ENCODE measurements at places on chromosomes 7 and 10.
A peak's percentile ranks its signal among the peaks of the same experiment; 100 is the strongest.

DNA sequence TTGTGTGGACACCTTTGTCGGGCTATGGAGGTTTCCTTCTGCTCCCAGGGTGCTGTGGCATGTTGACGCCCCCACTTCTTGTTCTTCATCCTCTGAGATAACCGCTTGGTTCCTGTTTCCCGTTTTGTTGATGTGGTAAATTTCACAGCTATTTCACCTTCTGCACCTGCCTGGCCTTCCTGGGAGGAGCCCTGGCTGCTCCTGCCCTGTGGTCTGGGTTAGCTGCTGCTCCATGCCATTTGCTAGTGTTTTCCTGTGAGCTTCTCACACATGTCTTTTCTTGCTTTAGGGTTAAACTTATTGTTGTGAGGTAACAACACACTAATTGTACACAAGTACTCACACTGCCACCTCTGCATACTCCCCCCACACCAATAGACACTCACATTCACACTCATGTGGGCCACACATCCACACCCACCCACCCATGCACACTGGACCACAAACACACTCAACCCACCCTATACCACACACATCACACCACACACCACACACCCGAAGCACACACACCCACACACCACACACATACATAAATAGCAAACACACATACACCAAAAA lies 46.5 kb upstream of the MSMB start:
- no peak for DNase-seq

DNA sequence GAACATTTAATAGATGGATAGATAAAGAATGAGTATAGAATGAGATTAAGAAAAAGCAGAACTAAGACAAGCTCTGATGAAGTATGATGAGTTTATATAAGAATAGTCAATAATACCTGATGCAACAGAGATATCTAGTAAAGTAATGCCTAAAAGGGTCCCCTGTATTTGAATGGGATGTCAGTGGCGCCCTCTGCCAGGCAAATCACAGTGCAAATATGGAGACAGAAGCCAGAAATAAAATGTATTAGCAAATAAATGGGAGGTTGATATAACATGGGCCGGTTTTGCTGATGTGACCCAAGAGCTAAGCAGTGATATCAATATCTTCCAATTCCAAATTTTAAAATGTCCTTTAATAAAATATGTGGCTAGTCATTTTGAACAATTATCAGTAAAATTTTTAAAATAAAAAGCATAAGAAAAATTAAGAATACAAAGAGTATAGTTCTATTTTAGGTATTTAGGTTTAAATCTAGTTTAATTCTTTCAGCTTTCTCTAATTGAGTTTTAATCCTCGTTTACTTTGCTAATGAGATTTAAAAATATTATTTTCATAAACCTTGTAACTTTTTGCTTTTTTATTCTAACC lies 62.6 kb downstream of the ADK start:
- DNase-seq, result peak; percentile 61

DNA sequence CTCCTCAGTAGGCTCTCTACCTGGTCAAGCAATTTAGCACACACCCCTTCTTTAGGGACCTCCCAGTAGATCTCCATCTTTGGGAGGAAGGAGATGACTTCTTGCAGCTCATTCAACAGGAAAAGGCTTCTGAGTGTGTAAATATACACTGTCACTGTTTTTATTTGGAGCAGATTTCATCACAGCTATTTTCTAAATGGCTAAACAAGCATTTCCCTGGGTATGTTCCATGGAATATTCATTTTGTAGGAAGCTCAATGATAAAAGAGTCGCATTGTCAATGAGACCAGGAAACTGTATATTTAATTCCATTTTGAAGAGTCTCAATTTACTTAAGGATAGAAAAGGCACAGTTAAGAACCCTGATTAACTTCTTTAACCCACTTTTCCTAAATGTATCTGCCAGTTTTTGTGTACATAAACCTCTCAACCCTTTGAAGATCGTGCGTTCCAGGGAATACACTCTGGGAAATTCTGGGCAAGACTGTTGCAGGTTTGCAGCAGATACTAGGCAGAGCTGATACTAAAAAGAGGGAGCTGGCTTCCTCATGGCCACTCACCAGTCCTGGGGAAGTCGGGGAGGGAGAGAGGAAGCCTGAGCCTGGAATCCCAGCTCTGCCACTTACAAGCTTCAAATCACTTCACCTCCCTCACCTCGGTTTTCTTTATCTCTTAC lies 10.1 kb downstream of the LGI1 start:
- DNase-seq, result no peak

DNA sequence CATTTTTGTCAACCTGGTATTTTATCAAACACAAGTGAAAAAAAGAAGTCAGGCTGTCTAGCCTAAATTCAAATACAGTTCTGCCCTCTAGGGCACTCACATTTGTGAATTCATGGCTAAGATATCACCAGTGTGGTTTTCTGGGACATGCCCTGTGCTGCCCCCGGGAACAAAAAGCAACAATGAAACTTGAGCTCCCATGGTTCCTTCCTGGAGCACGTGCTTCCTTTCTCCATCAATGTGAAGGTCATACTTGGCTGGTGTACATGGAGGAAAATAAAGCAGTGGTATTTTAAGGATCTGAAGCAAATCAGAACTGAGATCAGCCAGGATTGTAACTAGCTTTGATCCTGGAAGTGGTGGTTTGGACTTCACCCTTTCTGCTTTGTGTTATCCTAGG lies 128.9 kb upstream of the FRMD4A start:
- no peak for DNase-seq

GRCh38 chr7:121373177-121373576 lies 22.9 kb downstream of the FAM3C start:
- DNase-seq, result no peak

DNA sequence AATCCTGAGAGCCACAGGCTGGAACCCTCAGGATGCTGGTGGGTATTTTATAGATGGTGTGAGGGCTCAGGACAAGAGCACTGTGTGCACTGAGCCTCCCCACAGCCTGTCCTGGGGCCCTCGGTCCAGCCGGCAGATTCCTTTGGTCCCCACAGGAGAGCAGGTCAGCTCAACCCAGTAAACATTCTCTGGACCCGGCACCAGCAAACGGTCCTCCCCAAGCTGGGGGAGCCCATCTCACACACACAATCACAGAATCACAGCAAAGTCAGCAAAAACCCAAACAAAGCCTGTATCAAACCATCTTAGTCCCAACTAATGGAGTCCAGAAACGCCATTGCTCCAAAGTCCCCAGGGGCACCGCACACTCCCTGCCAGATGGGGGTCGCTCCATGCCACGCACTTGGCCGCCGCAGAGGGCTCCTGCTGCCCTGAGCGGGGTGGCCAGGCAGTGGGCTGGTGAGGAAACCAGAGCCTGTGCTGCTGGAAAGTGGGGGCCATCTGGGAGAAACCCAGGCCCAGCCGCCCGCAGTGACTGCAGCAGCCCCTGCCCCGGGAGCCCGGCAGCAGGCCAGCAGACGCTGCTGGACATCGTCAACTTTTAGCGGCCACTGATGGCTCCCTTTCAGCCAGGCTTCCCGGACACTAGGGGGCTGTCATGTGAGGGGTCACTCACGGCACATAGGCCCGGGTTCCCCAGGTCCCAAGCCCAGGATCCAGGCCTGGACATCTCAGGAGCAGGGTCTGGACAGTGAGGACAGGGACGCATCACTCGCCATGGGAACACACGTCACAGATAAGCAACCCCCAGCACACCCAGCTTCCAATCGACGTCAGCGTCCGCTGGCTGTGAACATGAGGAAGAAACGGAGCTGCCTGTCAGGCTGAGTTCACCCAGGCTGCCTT lies 52.6 kb downstream of the DPYSL4 start:
- no peak for DNase-seq

GRCh38 chr10:86065711-86066251 lies 300.8 kb downstream of the GRID1 start:
- no peak for DNase-seq

GRCh38 chr10:585502-585901 lies 104.0 kb downstream of the DIP2C start:
- DNase-seq, result no peak

DNA sequence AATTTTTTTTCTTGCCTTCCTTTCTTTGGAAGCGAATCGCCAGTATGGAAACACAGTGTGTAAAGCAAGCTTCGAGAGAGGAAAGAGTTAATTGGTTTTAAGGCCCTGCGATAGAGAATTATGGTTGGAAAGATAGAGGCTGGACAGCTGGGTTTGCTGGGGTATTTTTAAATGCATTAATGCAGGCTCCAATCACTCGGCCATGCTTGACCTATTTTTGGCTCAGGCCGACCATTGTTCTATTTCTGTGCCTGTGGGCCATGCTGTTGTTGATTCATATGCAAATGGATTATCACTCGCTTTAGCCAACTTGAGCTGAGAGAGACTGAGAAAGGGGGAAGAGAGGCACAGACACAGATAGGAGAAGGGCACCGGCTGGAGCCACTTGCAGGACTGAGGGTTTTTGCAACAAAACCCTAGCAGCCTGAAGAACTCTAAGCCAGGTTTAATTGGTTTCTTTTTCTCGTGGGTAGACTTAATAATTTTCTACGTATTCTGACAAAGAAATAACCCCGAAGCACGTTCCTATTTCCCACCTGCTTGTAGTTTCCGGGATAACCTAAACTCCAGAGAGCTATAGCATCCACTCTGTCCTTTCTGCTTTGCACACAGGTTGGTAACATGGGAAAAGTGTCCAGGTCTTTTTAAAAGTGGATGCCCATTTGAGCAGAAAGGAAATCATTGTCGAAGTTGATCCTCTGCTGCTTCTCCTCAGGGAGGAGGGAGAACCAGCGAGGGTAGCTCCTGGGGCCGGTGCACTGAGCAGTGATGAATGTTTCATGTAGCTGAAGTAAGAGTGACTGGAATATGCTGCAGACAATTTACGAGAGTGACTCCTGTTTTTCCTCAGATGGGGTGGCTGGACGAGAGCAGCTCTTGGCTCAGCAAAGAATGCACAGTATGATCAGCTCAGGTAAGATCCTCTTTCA lies at the start of gene HDAC9:
TSS of gene HDAC9 (plus strand) at position 338 of the 929 bp plus-strand sequence. CDS start at position 892, 554 bp downstream.
- peak; percentile 50 for DNase-seq

- peak; percentile 56 for DNase-seq
Observed at GRCh38 chr7:33459340-33459751, 330.0 kb downstream of the BBS9 start.

- DNase-seq, result no peak
Observed at GRCh38 chr7:150374472-150374871, 4.7 kb upstream of the ZNF775 start.

GRCh38 chr10:68938117-68938516 lies 17.9 kb upstream of the DDX21 start:
- peak; percentile 25 for DNase-seq

- DNase-seq, result peak; percentile 45
Observed at GRCh38 chr10:14016011-14016536, 314.6 kb downstream of the FRMD4A start.

DNA sequence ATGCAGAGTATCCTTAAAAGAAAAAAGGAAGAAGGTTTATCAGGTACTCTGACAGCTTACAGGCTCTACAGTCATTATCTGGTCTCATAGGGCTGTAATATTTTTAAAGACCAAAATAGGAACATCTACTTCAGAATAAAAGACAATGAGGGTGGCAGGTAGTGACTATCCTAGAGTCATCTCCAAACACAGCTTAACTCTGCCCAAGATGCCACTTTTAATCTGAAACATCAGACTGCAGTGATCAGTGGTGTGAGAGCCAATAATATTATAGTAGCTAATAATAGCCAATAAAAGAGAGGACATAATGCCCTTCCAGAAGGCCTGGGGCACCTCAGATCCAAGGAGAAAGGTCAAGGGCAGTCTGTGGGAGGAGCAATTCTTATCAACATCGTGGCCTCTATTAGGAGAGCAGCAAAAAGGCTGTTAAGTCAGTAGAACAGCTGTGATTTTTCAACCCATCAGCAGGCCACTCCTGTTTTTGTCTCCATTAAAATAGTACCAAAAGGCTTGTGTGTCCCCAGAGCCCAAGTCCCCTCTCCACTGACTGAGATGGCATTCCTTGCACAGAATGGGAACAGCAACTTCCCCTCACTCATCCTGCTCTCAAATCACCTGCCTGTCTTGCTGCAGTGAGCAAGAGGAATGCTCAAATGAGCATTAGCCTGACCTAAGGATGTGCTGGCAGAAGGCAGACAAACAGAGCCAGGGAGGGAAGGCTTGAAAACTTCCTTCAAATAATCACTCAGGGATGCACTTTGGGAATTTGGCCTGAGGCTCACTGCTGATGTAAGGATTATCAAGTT lies 20.7 kb upstream of the SPOCK2 start:
- no peak for DNase-seq

- no peak for DNase-seq
Observed at GRCh38 chr10:110348336-110348735, 43.6 kb upstream of the SMNDC1 start.

- no peak for DNase-seq
Observed at GRCh38 chr7:30083334-30083733, 51.5 kb upstream of the MTURN start.

DNA sequence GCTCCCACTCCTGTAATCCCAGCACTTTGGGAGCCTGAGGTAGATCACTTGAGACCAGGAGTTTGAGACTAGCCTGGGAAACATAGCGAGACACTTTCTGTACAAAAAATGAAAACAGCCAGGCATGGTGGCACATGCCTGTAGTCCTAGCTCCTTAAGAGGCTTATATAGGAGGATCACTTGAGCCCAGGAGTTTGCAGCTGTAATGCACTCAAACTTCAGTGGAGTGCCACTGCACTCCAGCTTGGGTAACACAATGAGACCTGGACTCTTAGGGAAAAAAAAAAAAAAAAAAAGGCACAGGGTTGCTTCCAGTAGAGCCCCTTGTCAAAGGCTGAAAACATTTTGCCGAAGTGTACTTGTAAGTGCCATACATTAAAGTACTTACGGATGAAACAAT lies 195.3 kb downstream of the PHTF2 start:
- DNase-seq, result no peak

GRCh38 chr10:43417950-43418768 lies 9.2 kb upstream of the HNRNPF start:
- no peak for DNase-seq

DNA sequence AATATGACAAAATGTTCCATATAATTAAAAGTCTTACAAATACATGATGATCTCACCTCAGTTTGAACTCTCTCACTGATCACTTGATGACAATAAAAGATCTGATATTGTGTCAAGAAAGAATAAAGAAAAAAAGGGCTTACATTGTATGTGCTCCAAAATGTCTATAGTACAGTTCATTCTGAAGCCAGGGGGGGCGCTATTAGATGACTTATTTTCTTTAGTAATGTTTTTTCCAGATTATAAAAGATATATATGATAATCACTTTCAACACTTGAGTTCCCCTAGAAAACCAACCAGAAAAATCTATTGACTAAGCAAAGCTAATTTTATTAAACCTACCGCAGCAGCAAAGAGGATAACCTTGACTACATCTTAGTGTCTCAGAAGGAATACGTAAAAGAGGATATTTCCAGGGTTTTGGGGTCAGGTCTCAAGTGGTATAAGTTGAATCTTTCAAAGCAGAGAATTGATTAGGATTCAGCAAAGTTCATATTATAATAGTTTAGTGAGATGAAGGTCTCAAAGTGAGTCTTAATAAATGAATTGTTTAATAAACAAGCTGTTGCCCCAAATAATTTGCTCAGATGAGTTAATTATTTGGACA lies 55.8 kb downstream of the PTN start:
- peak; percentile 16 for DNase-seq

DNA sequence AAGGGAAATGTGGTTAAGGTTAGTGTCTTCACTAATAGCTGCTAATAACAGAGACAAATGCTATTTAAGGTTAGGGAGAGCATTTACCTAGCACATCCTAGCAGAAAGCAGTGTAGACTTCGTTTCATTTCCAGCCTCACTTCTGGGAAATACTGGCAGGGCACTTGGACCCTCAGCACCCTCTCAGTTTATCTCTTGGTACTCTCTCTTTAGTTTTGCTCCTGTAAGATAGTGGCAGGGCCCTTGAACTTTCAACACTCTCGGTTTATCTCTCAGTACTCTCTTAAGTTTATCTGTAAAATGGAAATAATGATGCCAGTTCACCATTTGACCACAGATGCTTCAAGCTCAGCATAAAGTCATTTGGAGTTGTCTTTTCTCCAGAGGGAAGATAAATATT lies 118.4 kb downstream of the MBL2 start:
- DNase-seq, result no peak

- DNase-seq, result no peak
Observed at GRCh38 chr7:21352540-21353387, 75.1 kb upstream of the SP4 start.

All from fibroblast of mammary gland (primary cell).